ENCODE measurements at places on chromosomes 1 and 21. TPM values are rescaled to one million over a fixed set of nuclear protein-coding genes. Genes with fewer than 3 reads are reported as not detected.

The SLC6A9 gene
- 8.8 TPM for total RNA-seq

The ECE1 gene
- 63.5 TPM for total RNA-seq

The HTR6 gene
- total RNA-seq = not detected

The VSIG8 gene
- total RNA-seq = 0.14 TPM

The ATP1B1 gene
- total RNA-seq = 35.8 TPM

The CFH gene
- total RNA-seq = 1.1 TPM

The HHAT gene
- total RNA-seq = 4.2 TPM

The CD1E gene
- not detected for total RNA-seq

The PYHIN1 gene
- total RNA-seq = 0.11 TPM

The TTLL10 gene
- total RNA-seq = not detected

The SGIP1 gene
- 0.11 TPM for total RNA-seq

The HSD3B2 gene
- not detected for total RNA-seq

The S100A1 gene
- not detected for total RNA-seq

The S100A5 gene
- not detected for total RNA-seq

The FUCA1 gene
- 11.1 TPM for total RNA-seq

The LAMB3 gene
- 1,603 TPM for total RNA-seq

The ELAPOR1 gene
- 0.75 TPM for total RNA-seq

The PLA2G2C gene
- total RNA-seq = not detected

The PANK4 gene
- total RNA-seq = 24.5 TPM

The SERPINC1 gene
- total RNA-seq = not detected

The OR13G1 gene
- not detected for total RNA-seq
